ENCODE measurements at places on chromosomes 13 and 19.

DNA sequence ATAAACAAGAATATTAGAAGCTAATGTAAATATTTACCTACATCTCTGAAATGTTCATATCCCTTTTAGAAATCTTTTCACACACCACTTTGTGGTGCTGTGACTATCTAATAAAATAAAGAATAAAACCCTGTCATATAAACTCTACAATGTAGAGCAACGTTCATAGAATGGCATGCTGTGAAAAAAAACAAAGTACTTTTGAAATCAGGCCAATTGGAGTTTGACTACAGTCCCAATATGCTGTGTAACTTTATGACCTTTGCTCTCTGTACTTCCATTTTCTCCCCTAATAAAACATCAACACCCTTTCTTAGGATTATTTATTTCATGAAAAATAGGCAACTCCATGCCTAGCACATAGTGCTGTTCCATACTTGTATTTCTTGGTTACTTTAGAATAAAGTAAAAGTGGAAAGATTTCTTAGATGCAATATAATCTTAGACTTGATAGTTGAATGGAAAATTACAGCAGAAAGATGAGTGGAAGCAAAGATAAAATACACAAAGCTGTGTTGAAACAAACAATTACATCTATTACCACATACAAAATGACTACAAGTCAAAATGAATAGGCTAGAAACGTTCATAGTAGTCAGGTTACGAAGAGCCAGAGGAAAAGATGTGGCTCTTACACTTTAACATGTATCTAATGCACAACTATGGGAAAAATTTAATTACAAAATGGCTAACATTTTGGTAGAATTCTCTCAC is 613.2 kb upstream of the SLITRK5 start:
- DNase-seq = no peak

DNA sequence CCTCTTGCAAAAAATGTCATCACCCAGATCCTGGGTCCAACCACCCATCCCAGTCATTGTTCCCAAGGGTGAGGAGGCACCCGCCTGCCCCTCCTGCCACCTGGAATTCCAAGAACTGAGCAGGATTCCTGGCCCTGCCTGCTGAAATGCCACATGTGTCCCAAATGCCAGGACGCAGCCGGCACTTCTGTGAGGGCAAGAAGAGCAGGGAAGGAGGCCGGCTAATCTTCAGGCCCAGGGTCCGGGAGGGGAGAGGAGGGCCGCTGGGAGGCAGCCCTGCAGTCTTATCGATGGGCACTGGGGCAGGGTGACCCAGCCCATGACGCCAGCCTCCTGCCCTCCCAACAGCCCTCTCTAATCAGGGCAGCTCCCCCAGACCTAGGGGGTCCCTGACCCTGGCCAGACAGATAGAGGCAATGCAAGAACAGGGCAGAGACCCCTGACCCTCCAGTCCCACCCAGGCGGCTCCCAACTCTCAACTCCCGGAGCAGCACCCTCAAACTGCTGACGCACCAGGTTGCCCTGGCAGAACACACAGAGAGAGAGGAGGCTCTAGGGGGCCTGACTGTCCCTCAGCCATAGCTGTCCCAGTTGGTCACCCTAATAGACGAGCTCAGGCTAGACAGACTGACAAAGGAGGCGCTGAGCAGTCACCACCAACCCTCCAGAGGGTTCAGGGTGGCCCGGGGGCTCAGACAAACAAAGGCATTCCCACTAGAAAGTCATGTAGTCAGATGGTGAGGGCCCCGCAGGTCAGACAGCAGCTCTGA is 1.5 kb downstream of the MFSD12 start:
- no peak for DNase-seq

- DNase-seq = peak; percentile 80
Observed at GRCh38 chr19:17289489-17289888, 7.8 kb downstream of the ANKLE1 start.

- DNase-seq = no peak
Observed at GRCh38 chr13:77692746-77693448, 4.6 kb upstream of the SLAIN1 start.

DNA sequence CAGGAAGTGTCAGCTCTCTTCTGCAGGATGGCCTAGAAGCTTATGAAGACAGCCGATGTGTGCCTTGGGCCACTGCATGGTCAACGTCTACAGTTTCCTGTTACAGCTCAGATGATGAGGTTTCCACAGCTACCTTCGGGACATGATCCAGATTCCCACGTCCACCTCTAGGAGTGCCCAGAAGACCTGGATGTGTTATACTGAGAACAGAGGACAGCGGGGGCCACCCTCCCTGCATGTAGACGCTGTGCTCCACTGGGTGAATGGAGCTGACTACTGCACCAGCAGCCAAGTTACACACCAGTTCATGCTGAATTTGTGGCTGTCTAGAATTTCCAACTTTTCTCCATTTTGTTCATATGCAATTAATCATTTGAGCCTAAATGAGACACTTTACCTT is 78.5 kb upstream of the MTIF3 start:
- no peak for DNase-seq

DNA sequence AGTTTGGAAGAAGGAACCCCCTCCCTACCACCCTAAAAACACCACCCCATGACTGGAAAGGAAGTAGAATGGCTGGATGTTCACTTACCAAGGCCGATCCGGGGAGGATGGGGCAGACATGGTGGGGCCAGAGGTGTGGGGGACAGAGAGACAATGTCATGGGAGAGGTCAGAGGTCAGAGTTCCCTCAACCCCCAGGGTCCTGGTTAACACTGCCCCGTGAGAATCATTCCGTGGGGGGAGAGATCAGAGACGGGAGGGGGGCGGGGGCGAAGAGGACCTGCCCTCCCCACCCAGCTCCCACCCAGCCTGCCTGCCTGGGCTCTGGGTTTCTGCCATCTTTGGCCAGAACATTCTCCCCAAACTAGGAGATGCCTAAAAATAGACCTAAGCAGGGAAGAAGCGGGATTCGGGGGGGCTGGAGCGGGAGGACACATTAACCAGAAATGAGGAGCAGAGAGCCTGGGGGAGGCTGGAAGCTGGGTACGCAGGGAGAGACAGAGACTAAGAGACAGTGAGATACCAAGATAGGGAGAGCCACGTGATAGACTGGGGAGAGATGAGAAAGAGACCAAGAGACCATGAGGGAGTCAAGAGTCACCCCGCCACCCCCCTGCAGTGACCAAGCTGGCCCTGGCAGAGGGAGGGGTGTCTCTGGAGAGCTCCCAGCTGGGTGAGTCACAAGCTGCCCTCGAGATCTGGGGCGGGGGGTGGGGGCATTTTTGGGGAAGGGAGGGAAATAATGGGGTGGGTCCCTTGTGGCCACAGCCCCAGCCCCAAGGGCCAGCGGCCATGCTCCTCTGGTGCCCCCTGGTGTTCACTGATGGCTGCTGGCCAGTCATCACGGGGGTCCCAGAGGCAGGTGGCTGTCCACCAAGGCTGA is 6.1 kb upstream of the KANK2 start:
- peak; percentile 77 for DNase-seq

All from left ventricle myocardium inferior (tissue), 1 donor.